ENCODE measurements at places on chromosomes 16 and 17.

DNA sequence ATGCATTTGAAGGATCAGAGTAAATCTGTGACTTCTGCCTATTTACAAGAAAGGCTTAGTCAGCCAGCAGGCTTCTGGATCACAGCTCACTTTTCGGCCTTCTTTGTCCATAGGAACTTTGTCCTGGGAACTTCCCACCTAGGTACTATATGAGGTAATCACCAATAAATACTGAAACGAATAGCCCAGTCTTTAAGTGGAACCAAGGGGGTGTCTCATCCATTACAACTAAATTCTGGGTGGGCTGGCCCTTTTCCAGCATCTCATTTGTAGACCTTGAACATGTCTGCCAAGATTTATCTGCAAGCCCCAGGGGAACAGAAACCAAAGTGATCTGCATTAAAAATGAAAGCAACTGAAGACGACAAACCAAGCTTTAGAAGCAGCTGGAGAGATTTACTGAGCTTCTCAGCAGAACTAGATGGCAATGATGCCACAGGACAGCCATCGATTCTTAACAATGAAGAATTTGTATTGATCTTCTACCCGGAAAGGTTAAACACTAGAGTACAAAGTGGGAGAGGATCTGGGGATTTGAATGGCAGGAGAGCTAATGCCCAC, 55.5 kb downstream of the SNX11 start:
- DNase-seq, result no peak

- no peak for DNase-seq
Measured at GRCh38 chr16:69095193-69095592, 10.3 kb upstream of the HAS3 start.

- no peak for DNase-seq
Measured at GRCh38 chr16:19879241-19879792, 5.3 kb downstream of the GPRC5B start.

DNA sequence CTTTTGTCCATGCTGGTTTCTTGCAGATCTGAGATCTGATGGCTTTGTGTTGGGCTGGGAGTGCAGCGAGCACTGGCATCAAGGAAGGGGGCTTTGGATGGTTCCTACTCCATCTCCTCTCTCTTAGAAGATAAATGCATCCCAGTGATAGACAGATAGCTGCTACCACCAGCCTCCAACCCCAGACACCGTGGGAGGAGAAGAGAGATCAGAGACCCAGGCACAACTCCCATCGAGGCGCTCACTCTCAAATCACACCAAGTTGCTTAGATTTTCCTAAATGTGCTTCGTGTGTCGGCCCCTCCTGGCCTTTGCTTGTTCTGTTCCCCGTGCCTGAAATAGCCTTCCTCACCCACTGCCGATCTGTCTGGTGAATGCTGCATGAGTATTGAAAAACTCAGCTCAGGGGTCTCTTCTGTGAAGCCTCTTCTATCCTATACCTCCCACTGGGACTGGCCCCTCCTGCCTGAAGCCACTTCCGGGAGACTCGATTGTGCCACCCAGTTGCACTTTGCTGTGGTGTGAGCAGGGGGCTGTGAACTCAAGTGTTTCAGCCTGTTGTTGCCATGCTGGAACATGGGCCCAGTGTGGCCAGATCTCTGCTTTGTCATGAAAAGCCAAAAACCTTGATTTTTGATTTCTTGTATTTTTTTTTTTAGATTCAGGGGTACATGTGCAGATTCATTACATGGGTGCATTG, 242.7 kb downstream of the GSG1L start:
- no peak for DNase-seq

DNA sequence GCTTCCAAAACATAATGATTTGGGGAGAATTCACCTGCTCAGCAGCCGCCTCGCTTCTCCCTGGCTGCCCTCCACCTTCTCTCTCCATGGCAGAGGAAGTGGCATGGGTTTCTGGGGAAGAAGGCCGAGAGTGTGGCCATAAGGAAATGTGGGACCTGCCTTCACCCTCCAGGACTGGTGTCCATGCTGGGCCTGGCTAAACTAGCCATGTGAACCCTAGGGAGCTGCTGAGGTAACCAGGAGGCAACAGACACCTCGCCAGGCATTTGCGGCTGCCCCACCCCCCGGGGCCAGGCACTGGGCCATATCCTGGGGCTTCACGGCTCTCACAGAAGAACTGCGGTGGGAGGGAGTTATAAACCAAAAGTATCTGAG, 9.9 kb upstream of the CMTM4 start:
- DNase-seq, result no peak

DNA sequence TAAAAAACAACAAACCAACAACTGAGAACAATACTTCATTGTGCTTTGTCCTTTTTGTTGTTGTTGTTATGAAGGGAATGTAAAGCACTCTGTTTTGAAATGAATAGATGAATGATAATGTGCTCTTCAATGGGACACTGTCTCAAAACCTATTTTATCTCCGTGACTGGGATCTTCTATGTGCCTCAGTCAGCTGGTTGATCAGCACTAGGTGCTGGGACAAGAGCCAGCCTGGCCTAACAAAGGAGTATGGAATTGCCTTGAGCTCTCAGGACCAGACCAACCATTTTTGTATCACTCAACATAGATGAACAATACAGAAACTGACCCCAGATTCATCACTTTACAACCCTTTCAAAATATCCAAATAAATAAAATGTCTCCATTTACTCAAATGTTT, 440.2 kb downstream of the KCNJ2 start:
- DNase-seq, result no peak

DNA sequence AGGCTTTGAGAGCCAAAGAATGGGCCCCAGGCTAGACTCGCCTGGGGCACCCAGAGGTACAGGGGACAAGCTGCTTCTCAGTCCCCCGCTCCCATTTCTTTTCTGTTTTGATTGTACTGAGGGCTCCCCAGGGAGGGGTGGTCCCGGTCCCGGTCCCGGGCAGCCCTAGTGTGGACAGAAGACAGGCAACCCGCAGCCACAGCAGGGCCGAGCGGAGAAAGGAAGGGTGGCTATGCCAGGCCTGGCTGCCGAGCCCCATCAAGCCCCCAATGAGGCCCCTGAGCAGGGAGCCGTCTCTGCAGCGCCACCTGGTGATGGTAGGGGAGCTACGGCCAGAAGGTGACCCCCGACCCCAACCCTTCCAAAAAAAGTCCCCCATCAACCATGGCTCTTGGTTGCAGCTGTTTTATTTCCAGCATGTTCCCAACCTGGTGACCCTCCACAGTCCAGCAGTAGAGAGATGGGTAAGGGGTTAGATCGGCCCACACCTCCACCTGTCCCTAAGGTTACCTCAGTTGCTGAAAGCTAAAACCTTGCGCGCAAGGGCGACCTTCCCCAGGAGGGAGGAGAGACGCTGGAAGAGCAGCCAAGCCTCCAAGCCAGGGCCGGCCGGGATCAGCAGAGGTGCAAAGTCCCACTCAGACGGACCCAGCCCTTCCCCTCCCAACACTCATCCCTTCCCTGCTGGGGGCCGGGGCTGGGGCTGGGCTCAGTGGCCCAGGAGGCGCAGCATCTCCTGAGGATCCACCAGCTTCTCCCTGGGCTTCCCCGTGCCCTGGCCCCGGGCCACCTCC, 2.6 kb upstream of the GRIN2C start:
- peak; percentile 49 for DNase-seq

- no peak for DNase-seq
Measured at GRCh38 chr17:40675905-40676304, 10.9 kb upstream of the KRT222 start.

DNA sequence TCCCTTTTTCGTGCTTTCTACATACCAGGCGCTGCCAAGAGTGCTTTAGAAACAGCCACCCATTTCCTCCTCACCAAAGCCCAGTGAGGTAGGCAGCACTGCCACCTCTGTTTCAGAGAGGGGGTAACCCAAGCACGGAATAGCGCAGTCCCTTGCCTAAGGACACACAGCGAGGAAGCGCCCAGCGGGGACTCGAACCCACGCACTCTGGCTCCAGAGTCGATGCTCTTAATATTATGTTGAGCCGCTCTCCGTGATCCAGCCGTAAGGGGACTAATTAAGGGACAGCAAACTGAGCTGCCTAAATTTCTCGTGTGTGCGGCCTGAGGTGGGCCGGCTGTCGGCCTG, 497 bp downstream of the CES1 start:
- no peak for DNase-seq

GRCh38 chr16:55082591-55082976, 151.9 kb downstream of the IRX5 start:
- DNase-seq, result no peak

GRCh38 chr17:31200287-31200686, 96.8 kb downstream of the OMG start:
- no peak for DNase-seq

DNA sequence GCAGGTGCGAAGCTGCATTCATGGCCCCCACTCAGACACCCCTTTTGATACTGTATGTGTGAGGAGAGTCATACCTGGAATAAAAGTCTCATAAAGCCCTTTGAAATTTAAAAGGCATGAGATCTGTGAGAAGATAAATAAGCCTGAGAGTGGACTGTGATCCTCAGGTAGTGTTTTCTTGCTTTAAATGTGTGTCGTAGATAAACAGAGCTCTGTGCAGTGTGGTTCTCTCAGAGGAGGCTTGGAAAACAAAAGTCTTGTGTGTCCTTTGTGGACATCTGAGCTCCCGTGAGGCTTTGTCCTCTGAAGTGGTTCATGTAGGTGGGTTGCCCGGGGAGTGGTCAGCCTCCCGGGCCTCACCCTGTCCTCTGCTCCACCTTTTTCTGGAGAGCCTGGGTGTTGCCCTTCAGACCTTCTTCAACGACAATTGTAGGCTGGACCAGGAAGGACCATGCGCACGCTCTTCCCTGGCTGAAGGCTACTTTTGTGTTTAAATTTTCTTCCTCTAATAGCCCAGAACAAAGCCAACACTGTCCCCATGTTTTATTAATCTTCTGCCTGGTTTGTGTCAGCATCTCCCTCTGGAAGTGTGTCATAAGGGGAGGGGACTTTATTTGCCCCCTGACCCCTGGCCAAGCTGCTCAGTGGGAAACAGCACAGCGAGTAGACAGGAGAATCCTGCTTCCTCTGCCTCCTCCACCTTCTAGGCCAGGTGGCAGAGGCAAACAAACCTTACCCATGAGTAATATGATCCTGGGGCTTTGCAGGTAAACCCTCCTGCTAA, 151.2 kb downstream of the MSI2 start:
- DNase-seq, result no peak

- no peak for DNase-seq
Measured at GRCh38 chr16:4011940-4012629, 104.2 kb downstream of the ADCY9 start.

- no peak for DNase-seq
Measured at GRCh38 chr16:59148056-59148768, 414.1 kb upstream of the GOT2 start.

GRCh38 chr16:14562691-14563491, 67.2 kb downstream of the PARN start:
- no peak for DNase-seq

DNA sequence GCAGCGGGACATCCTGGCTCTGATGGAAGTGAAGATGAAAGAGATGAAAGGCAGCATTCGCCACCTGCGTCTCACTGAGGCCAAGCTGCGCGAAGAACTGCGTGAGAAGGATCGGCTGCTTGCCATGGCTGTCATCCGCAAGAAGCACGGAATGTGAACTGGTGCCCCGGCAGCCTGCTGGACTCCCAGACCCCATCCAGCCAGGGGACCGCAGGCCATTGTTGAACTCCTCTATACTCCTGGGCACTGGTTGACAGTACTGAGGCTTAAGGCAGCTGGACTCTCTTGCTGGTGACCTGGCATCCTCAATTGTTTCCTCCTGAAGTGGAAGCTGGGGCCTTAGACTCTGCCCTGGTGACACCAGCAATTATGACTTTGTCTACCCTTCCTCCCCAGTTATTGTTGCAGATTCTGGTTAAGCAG, 1.2 kb downstream of the THAP11 start:
- no peak for DNase-seq

GRCh38 chr17:35947156-35947585, 3.7 kb upstream of the LYZL6 start:
- DNase-seq, result peak; percentile 20

GRCh38 chr17:45425984-45426413, 6.7 kb downstream of the ARHGAP27 start:
- DNase-seq, result no peak

DNA sequence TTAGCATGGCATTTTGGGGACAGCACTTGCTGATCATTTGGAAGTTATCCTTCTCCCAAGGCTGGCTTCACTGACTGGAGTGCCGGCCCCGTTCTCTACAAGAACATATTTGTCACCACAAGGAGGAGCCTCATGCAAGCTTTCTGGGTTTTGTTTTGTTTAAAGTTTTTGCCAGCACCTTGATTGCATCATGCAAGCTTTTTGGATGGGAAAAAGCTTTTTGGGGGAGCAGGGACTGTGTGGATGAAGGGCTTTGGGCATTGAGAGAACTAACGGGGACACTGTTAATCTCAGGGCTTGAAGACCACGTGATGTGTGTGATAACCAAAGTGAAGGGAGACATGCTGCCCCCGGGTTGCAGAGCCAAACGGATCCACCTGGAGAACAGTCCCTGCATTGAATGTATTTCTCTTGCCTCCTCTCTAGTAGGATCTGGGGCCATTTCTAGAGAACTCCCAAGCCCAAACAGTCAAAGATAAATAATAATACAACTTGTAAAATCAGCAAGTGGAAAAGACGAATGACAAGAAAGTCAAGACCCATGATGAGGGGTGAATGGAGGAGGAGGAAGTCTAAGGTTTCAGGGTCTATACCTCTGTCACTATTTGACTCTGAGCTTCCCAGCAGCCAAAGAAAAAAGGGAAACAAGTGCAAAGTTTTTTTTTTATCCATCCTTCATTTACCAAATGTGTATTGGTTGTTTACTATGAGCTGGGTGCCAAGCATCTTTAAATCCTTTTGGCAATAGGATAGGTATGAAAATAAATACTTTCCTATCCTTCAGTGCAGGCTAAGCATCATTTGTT, 17.2 kb downstream of the TMEM114 start:
- DNase-seq, result no peak

DNA sequence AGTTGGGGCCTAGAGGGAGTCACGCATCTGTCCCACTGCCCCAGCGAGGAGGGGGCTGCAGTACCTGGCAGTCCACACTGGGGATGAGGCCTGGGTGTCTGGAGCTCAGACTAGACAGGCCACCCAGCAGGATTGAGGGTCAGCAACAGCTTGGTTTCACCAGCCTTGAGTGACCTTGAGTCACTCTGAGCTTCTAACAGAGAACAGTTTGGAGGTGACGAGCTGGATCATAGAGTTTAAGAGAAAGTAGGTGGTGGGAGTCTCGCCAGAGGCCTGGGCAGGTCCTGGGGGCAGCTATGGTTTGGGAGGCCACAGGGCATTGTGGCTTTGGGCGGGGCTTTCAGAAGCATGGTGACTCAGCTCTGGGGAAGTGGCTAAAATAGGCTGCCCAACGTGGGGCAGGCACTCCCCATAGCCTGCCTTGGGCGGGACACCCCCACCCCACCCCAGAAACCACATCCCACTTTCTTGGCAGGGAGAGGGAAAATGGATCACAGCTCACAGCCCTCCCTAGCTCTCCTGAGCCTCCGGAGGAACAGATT, 20.5 kb downstream of the CDC42EP4 start:
- no peak for DNase-seq

DNA sequence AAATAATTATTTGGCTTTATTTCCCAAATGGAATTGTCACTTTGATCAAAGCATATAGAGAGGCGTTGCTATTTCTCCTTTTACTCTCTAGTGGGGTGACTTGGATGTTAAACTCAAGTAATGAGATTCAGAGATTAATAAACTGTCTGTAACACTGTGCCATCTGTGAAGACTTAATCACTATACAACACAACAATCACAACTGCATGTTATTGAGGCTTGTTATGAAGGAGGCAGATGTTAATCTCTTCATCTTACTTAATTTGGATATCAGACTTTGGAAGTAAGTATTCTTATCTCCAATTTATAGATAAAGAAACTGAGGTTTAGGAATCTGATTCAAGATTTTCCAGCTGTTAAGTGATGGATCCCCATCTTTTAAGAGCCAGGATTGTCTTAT, 132.5 kb downstream of the CNTNAP4 start:
- no peak for DNase-seq

- peak; percentile 29 for DNase-seq
Measured at GRCh38 chr16:11224096-11224893, 31.7 kb downstream of the SOCS1 start.
